ENCODE measurements at places on chromosomes 1 and 21. TPM values are rescaled to one million over a fixed set of nuclear protein-coding genes. Genes with fewer than 3 reads are reported as not detected.

GRCh38 chr1:237016626-237017025, 12.4 kb upstream of the MT1HL1 start:
- DNase-seq = no peak

DNA sequence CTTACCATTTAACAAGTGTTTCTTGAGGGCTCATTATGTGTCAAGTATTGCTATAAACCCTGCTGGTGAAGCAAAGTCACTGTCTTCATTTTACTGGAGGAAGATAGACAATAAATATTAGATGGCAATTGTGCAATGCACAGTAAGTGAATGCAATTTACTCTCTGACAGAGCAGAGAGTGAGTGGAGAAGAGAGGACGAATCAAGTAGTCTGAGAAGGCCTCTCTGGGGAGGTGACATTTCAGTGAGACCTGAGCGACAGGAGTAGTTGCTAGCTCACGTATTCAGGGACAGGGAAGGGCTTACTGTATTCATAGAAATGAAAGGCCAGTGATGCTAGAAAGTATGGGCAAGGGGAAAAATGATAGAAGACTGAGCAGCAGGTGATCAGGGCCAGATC, 1.2 kb upstream of the NMNAT2 start:
- no peak for DNase-seq

DNA sequence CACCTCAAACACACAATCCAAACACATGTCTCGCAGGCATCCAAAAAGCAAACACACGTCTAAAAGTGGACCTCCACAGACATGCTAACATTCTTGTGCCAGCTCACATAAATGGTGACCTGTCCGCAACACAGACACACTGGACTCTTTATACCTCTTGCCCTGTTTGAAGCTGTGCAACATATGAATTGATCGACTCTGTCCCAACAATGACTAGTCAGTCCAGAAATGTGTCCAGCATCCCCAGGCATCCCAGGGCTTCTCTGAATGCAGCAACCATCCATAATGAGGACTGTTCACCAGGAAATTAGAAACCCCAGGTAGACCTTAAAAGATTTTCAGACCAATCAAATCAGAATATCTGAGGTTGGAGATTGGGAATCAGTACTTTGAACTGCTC, 3.2 kb downstream of the DDR2 start:
- no peak for DNase-seq

The CRYBG2 gene
- total RNA-seq = 0.27 TPM

GRCh38 chr1:89790592-89790991, 30.2 kb upstream of the LRRC8D start:
- no peak for DNase-seq

DNA sequence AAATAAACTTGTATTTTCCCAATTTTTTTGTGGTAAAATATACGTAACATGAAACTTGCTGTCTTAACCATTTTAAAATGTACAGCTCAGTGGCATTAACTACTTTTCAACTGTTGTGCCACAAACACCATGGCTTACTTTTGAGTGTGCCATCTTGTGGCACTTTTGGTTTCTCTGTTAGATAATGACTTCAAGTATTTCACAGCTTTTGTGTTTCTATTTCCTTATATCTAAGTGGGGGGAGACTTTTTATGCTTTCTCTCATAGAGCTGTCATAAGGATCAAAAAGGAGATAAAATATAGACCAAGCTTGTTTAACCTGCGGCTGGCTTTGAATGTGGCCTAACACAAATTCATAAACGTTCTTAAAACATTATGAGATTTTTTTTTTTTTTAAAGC, 44.3 kb downstream of the CDC14A start:
- DNase-seq = no peak

- DNase-seq = no peak
These were observed 253.1 kb upstream of the USP24 start for GRCh38 chr1:55468142-55468795.

DNA sequence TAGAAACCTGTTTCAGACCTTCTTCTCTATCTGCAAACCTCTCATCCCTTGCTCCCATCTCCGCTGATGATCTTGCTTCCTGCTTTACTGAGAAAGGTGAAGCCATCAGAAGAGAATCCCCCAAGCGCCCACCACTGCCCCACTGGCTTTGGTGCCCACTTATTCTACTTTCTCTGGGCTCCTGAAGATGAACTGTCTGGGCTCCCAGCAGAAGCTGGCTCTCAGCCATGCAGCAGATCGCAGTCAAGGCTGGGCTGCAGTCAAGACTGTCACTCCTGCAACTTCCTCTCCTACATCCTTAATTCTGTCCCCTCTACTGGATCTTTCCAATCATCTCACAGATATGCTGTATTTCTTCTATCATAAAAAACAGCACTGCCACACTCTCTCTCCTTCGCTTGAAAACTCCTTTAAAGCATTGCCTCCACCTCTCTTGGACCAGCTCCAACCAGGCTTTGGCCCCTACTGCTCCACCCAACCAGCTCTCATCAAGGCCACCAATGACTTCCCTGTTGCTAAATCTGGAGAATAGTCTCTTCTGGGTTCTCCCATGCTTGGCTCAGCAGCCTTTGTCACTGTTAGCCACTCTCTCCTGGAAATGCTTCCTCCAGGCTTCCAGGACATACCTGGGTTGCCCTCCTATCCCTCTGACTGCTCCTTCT, 25.8 kb downstream of the TRIM62 start:
- no peak for DNase-seq

The CFAP74 gene
- total RNA-seq = not detected

- no peak for DNase-seq
These were observed 253.2 kb downstream of the TOMM20 start for GRCh38 chr1:234875328-234875952.

DNA sequence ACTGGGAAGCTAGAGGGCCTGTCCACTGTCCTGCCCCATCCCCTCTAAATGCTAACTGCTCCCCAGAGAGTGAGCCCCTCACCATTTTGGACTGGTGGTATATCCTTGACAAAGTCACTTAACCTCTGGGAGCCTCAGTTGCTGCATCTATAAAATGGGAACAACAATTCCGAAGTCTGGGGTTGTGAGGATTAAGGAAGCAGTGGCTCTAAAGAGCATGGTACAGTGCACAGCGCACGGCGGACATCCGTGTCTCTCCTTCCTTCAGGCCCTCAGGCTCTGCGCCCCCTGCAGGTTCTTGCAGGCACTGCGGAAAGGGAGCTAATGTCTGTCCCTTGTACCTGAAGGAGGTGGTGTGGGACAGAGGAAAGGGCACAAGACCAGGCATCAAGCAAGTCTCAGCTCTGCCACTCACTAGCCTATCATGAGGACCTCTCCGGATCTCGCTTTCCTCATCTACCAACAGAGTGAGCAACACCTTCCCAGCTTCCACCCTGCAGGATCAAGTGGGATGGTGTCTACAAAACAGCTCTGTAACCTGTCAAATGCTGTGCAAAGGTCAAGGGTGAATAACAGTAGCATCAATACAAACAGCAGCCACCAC, 20.1 kb downstream of the ECE1 start:
- DNase-seq = peak; percentile 62

GRCh38 chr21:32426592-32427051, 14.1 kb downstream of the EVA1C start:
- peak; percentile 78 for DNase-seq

DNA sequence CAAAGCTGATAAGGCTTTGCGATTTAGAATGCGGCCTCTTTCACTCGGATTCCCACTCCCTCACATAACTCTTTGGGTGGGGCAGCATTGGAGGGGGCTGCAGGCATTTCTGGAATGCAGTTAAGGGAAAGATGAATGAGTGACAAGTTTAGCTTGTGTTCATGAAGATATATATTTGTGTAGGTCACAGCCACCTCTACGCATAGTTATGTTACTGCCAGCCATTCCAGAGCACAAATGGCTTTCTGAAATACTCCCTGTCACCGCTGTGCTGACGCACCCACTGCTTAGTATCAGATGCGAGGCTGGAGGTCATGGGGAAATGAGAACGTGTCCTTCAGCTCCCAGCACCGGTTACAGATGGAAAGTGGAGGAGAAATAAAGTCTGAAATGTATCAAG, 54.1 kb upstream of the ATP1A1 start:
- no peak for DNase-seq

DNA sequence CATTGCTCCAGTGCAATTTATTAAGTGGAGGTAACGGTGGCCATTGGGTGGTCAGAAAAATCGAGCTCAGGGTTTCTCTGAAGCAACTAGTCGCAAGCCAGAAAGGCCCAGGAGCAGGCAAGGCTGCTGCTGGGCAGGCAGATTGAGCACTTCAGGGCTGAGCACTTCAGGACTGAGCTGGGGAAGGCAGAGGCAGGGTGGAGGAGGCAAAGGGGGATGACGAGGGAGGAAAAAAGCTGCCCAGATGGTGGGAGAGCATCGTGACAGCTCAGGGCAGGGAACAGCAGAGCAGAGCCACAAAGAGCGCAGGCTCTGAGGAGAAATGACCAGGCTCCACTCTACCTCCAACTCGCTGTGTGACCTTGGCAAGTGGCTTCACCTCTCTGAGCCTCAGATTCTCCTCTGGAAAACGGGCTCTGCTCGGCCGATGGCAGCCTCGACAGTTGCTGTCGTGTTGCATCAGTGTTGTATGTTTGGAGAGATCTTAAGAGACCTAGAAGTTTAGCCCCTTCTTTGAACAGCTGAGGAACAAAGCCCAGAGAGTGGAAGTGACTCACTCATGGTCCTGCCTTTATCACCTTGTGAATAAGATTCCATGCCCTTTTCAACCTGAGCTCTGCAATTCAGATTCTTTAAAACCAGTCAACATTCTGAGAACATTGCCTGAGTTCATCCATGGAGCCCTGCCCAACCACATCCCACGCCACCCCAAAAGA, 141.4 kb downstream of the SYF2 start:
- peak; percentile 67 for DNase-seq

GRCh38 chr1:175002910-175003517, 3.3 kb downstream of the CACYBP start:
- DNase-seq = no peak

- DNase-seq = no peak
These were observed 7.4 kb upstream of the PIGR start for GRCh38 chr1:206953626-206954025.

DNA sequence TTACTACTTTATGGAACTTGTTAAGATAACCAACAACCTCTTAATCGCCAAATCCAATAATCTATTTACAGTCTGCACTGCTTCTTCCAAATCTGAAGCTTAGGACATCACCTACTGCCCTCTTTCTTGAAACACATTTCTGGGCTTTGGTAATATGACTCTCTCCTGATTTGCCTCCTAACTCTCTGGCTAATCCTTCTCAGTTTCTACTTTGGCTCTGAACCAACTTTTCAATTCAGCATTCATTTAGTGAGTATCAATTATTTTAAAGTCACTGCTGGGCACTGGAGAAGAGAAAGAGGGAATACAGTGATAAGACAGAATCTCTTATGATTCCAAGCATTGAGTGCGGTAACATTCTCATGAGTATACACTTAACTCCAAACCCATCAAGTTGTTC, 275.0 kb downstream of the AKT3 start:
- DNase-seq = no peak
